Fibroblast of lung (primary cell): ENCODE measurements at places on chromosomes 7 and 10. TPM values are rescaled to one million over a fixed set of nuclear protein-coding genes. Genes with fewer than 3 reads are reported as not detected.

The ADIRF gene
- polyA plus RNA-seq: 39.4 and 172 TPM in 2 replicates

The OR6B1 gene
- polyA plus RNA-seq: not detected in 2 replicates

The WEE2 gene
- polyA plus RNA-seq: not detected in 2 replicates

The LRRC18 gene
- 0.08 TPM in 1 of 2 replicates, not detected in the other for polyA plus RNA-seq

The CLEC2L gene
- polyA plus RNA-seq: not detected in 2 replicates

The UCN3 gene
- not detected in 2 replicates for polyA plus RNA-seq

The XRCC2 gene
- polyA plus RNA-seq: 1.4 and 4.0 TPM in 2 replicates

The SLC29A4 gene
- polyA plus RNA-seq: 1.0 and 1.8 TPM in 2 replicates

GRCh38 chr10:83142074-83142563 is 997.2 kb upstream of the GHITM start:
- no peak for DNase-seq

DNA sequence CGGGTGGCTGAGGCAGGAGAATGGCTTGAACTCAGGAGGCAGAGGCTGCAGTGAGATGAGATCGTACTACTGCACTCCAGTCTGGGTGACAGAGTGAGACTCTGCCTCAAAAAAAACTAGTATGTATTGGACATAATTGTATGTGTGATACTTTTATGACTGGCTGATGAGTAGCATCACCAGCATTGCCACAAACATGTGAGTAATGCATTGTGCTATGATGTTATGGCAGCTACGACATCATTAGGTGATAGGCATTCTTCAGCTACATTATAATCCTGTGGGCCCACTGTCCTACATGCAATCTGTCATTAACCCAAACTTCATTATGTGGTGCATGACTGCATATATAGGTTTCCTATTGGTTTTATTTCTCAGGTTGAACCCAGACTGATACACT is 352.4 kb downstream of the GALNT17 start:
- DNase-seq: peak; percentile 33

GRCh38 chr7:120996988-120997345 is 8.5 kb downstream of the CPED1 start:
- DNase-seq: no peak

- DNase-seq: no peak
These were observed 59.4 kb downstream of the FANK1 start for GRCh38 chr10:125955766-125956165.

GRCh38 chr7:157596881-157597280 is 260.1 kb downstream of the DNAJB6 start:
- no peak for DNase-seq

GRCh38 chr10:107206833-107207232 is 42.3 kb upstream of the SORCS1 start:
- no peak for DNase-seq

GRCh38 chr10:130215931-130216231 is 79.7 kb downstream of the GLRX3 start:
- DNase-seq: no peak

DNA sequence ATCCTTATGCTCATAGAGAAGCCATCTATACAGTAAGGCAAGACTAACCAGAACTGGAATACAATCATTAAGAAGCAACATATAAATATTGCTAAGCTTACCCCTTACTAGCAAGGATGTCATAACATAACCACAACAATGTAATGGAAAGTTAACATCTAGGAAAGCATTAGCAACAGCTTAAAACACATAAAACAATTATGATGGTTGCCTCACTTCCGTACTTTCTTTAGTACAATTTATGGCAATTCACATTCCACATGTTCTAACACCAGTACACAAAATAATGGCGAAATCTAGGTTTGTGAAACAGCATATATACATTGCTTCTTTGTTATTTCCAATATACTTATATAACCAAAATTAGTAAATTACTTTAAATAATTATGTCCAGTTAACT is 195.0 kb downstream of the AHR start:
- no peak for DNase-seq

DNA sequence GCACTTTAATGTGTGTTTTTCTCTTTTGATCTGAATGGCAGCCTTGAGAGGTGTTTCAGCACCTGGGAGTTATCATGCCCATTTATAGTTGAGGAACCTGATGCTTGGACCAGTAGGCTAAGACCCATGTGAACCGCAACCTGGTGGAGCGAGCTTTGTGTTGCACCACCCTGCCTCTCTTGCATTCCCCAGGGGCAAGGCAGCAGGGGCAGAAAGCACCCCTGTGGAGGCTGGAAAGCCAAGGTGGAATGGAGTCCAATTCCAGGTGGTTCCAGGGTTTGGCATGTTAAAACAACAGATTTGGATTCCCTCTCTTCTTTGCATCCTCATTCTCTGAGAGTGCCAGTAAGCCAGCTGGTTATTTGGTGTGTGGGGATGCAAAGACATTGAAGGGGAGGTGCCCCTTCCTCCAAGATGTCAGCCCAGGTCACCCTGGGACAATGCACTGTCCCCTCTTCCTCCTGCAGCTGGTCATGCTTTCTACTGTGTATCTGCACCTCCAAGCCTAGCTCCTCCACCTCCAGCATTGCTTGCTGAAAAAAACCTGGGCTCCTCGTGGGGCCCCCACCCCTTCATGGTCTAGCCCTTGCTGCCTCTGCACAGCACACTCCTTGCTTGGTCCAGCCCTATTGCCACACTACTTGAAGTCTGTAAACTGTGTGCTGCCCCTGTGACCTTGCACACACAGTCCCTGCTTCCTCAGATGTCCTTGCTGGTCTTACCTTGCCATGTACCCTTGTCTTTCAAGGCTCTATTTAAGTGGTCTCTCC is 5.6 kb upstream of the CDH23 start:
- DNase-seq: no peak

GRCh38 chr10:44969854-44970253 is 8.8 kb downstream of the DEPP1 start:
- DNase-seq: no peak

GRCh38 chr7:151420144-151420543 is 10.3 kb upstream of the WDR86 start:
- DNase-seq: no peak

- no peak for DNase-seq
These were observed 11.3 kb downstream of the PLCE1 start for GRCh38 chr10:94005050-94005449.

- DNase-seq: no peak
These were observed 62.8 kb downstream of the RTKN2 start for GRCh38 chr10:62205750-62206399.

DNA sequence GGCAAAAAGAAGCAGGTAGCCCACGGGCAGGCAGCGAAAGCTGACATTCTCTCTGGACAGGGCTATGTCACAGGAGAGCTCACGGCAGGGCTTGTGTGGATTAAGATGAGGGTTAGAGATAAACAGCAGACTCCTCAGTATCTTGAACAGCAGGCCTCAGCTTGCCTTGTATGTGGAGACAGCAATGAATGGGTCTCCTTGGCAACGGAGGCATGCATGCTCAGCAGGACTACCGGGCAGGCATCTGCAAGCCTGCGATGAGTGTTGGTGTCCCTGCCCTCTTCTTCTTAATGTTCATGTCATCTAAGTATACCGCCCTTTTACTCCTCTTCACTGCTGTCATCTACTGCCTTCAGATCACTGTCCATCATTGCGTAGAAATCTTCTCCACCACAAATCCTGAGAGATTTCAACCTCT is 81.9 kb upstream of the C1GALT1 start:
- DNase-seq: no peak

DNA sequence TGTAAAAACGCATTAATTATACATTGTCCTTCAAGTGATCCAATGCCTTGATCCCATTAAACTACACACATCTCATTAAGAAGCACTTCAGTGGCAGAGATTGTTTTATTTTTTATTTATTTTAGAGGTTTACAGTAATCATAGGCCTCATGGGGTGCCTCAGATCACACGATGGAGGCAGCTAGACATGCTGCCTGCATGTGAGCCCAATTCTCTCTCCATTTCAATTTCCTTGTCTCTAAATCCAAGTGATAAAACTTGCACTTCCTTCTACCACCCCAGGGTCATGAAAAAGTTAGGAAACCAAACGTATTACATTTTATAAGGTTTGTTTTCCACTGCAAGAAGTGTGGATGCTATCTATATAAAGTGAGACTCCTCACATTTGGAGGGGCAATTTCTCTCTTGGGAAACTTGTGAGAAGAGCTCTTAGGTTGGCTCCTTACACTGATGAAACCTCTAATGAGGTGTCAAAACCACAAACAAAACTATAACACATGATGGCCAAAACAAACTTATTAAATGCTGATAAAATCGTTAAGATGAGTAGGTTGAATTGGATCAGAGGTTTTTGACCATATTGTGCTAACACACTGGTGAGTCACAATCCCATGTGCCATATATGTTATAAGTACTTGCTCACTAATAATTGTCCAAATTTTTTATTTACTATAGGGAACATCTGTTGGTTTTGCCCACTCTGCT is 22.3 kb upstream of the XPNPEP1 start:
- no peak for DNase-seq

GRCh38 chr10:49226594-49226993 is 38.4 kb upstream of the TMEM273 start:
- DNase-seq: no peak

DNA sequence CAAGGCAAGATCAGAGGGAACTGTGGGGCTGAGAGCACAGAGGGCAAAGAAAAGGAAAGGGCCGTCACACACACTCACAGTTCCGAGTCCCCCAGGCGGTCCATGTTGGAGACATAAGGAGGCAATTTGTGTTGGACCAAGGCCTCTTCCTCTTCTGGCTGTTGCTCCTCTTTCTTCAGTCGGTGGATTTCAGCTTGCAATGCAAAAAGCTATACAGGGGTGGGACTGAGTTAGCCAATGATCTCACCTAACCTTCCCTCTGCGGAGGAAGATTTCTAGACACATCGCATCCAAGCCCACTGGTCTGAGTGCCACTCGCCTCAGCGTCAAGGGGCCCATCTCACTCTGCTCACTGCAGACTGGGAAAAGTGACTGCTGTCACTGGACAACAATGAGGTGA is 5.5 kb downstream of the WDR91 start:
- no peak for DNase-seq

- DNase-seq: no peak
These were observed 89.5 kb downstream of the KCNMA1 start for GRCh38 chr10:77548157-77548556.

DNA sequence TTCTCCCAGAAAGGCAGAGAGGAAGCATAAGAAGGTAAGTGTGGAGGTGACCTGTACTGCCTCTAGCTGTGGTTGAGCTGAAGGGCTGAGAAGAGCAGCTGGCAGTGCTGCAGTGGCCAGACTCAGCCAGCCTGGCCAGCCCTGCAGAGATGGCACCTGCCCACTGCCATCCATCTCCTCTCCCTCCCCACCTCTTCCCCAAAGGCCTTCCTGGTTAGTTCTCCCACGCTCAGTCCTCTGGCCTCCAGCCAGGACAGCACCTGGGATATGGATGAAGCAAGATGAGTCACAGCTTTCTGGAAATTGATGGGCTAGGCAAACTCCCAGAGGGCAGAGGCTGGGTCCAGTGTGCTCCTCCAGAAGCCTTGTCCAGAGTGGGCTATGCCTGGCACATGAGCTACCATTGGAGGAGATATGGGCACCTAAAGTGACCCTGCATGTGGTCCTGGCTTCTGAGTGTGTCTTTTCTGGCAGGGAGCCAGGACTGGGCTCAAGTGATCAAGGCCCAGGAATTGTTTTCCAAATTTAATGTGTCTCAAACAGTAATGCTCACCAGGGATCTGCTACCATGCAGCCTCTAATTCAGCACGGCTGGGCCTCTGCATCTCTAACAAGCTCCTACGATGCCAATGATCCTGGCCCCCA is 81.0 kb upstream of the CACUL1 start:
- peak; percentile 57 for DNase-seq

DNA sequence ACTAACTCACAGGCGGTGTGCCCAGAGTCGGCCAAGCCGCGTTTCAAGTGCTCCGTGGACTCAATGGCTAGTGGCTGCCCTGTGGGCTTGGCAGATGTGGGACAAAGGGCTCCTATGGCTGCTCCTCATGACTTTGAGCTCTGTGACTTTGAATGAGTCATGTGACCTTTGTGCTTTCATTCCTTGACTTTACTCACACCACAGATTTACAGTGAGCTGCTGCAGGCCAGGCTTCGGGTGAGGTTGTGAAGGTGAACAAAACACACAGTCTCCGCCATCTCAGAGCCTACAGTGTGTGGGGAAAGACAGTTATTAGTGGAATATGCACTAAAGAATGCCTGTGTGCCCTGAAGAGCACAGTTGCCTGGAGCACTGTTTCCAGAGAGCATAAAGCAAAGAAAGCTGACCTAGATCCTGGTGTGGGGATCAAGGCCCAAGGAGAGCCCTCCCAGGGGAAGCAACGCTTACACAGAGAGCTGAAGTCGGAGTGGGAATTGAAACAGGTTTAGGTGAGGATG is 29.7 kb upstream of the PLEKHA1 start:
- peak; percentile 51 for DNase-seq

- DNase-seq: no peak
These were observed 27.1 kb upstream of the SH3PXD2A start for GRCh38 chr10:103882285-103883007.

DNA sequence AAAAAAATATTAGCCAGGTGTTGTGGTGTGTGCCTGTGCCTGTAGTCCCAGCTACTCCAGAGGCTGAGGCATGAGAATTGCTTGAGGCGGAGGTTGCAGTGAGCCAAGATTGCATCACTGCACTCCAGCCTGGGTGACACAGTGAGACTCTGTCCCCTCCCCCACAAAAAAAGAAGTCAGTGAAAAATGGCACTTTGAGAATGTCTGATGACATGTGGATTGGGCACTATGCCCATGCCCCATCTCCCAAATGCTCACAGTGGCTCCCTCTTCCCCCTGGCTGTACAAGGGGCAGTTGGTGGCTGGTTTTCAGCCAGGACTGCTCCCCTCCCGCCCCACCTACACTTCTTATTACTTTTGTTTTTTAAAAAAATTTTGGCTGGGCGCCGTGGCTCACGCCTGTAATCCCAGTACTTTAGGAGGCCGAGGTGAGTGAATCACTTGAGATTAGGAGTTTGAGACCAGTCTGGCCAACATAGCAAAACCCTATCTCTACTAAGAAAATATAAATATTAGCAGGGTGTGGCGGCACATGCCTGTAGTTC is 26.1 kb downstream of the IL15RA start:
- peak; percentile 60 for DNase-seq

DNA sequence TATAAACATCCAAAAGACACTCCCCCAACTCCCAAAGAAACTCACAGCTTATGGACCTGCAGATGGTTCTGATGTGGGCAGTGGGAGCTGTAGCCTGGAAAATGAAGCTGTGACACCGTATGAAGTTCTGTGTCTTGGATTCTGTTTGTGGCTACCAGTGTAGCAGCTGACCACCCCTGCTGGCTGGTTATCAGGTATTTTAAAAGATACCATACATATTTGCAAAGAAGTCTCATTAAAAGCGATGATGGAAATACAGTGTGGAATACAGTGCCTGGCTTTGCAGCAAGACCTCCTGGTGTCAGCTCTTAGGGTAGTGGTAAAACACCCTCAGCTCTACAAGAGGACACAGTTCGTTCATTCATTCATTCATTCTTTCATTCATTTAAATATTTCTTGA is 194.3 kb upstream of the PRKCQ start:
- peak; percentile 37 for DNase-seq
